ENCODE measurements at places on chromosomes 3 and 15.

DNA sequence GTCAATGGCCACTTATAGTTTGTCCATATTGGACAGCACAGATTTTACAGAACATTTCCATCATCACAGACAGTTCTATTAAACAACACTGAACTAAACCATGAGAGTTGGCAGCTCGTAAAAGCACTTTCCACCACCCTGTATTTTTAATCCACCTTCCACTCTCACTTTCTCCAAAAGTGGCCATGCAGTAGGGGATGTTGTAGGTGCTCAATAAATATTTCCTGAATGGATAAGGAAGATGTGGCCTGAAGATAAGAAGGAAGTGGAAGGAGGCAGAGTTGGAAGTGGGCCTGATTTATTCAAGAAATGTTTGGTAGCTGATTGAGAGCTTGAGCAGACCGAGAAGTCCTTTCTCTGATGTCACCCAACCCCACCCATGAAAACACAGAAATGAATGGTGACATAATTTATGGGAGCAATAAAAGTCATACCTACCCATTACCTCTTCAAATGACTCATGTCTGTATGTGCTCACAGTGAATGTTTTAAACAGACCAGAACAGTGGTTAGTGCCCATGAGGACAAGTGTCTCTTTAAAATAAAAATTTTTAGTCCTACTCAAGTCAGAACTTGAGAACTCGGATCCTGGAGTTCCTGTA, 39.6 kb upstream of the CTNNB1 start:
- no peak for DNase-seq

DNA sequence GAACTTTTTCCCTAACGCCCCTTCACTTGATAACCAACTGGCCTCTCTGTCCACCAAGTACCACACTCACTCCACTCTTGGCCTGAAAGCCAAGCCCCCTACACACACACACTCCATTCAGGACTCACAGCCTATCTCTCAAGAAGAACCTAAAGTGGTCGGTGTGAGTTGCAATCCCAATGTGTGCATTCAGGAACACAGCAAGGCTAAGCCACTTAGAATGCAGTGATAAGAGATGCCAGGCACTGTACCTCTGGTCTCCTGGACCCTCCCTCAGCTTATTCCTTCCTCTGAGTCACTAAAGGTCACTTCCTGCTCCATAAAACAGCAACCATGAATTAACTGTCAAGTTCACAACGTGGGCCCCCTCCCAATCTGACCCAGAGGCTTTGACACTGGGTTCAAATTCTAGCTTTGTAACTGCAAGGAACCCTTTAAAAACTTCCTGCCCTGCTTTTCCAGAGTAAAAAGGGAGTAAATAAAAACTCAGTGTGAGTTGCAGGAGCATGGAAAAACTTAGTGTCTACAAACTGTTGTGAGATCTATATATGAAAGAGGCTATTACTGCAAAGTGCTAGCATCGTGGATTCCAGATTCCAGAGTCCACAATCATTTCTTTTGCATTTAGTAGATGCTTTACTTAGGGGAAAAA, 17.6 kb upstream of the KCNMB3 start:
- no peak for DNase-seq

- no peak for DNase-seq
Measured at GRCh38 chr3:167684388-167684993, 30.7 kb upstream of the WDR49 start.

GRCh38 chr3:5357089-5357488, 169.6 kb downstream of the EDEM1 start:
- DNase-seq = no peak

GRCh38 chr3:178520451-178520850, 15.8 kb upstream of the KCNMB2 start:
- no peak for DNase-seq

DNA sequence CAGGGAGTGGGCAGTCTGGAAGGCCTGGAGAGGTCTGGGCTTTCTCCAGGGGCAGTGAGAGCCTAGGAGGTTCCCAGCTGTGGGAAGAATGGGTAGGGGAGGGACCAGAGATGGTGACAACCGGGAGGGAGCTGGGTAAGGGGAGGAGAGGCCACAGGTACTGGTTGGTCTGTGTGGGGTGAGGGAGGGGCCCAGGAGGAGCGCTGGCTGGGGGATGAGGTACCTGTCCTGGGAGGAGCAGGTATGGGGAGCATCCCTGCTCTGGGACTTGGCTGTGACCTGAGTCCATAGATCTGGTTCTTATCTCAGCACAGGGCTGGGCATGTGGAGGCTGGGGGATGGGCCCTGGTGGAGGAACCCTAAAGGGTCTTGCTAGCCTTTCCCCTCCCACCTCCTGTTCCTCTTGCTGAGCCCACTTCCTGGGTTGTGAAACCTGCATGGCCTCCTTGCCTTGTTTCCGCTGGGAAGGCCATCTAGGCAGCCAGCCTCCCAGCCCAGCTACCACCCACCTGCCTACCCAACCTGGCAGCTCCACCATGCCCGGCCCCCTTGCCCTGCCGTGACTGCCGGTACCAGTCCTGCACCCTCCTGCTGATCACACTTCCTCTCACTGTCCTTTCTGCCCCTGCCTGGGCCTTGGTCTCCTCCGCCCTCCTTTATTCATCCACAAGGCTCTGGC, 11.0 kb downstream of the PRKCD start:
- DNase-seq = no peak

DNA sequence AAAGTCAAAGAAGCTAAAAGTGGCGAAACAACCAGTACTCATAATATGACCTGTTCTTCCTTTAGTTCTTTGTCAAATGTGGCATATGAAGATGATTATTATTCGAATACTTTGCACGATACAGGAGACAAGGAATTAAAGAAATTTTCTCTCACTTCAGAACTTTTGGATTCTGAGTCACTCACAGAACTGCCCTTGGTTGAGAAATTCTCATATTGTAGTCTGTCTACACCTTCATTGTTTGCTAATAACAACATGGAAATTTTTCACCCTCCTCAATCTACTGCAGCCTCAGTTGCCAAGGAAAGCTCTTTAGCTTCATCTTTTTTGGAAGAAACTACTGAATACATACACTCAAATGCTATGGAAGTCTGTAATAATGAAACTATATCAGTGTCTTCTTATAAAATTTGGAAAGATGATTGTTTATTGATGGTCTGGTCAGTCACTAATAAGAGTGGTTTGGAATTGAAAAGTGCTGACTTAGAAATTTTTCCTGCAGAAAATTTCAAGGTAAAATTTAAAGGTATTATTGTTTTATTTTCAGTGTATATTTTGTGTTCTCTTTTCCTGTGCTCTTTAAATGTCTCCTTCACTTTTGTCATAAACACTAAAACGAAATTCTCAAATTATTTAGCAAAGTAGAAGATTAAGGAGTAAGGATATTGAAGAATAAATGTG, 89.0 kb downstream of the AP4E1 start:
- DNase-seq = no peak

DNA sequence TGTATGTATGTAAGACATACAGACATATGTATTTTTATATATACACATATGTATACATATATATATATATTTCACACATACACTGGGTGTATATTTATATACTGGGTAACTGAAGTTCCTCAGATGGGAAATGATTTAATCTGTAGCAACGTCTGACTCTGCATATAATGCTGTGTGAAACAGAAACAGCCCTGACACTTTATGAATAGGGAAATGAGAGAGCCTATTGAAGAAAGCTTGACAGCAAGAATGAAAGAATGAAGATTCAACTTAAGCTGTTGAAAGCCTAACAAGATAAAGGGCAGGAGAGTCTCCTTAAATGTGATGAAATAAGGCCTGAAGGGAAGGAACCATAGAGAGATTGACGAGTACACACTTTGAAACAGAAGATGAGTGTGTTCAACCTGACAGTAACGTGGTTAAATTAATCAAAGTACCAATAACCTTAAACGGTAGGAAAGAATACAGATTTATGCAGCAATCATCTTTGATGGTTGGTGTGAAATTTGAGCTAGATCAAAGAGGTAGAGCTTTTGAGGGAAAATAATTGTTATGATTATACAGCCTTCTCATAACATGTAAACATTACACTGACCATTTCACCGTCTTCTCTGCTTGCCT, 169.9 kb downstream of the MECOM start:
- DNase-seq = no peak

DNA sequence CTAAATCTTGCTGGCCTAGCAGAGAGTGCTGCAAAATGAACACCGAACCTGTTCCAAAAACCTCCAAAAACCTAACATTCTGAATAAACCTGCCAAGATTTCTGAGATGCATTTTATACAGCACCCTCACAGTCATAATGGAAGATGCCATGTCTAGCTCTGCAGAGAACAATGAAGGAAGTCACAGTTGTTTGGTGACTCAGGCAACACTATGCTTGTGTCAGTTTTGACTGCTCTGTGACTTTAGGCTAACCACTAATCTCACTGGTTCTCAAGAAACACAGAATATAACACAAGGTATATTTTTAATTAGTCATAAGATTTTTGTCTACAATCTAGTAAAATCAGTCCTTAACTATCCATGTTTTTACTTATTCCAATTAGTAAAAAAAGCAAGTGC, 606.6 kb downstream of the TBL1XR1 start:
- no peak for DNase-seq

DNA sequence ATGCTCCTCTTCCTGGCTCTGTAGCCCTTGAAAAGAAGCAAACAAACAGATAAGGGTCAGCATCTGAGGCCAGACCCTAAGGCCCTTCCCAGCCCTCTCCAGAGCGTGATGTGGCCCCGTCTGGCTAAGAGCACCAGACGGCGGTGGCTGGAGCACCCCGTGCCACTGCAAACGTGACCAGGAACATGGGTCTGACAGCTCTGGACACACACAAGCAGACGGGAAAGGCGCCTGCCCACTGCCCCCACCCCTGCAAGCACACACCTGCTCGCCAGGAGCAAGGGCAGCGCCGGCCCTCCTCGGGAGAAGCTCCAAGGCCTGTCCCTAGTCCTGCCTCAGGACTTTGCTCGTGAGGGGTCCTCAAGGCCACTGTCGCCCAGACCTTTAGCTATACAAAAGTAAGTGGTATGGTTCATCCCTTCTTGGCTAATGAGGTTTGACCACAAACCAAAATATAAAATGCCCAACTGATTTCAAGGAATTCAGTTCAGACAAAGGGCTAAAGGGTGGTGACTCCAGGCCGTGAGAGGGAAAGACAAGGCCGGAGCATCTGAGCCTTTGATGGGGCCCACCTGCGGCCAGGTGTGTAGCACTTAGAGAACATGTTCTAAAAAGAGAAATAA, 90.4 kb downstream of the XXYLT1 start:
- DNase-seq = no peak

DNA sequence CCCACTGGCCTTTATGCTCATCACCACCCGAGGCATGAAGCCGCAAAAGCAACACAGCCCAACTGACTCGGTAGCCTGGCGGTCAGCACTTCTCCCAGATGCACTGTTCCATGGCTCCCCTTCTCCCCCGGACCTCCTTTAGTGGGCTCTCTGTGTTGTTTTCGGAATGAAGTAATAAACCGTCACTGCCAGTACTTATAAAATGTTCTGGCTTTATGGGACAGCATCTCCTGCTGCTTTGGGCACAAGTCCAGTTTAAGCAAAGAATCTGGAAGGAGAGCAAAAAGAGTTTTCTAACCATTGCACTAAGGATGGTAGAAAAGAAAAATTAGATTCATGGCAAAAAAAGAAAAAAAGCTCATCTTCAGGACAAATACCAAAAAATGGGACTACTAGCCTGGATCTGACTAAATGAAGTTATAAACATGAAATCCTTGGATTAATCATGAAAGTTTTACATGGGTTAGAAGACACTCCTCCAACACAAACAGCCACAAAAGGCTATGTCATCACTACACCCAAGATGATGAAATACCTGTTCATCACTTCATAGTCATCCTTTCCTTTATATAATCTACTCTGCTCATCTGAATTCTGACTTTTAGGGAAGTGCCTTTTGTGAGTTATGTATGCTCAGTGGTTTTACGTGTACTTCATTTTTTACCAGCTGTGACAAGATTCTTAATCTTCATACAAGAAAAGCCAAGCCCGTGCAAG, 89.5 kb upstream of the UBE2E2 start:
- no peak for DNase-seq

DNA sequence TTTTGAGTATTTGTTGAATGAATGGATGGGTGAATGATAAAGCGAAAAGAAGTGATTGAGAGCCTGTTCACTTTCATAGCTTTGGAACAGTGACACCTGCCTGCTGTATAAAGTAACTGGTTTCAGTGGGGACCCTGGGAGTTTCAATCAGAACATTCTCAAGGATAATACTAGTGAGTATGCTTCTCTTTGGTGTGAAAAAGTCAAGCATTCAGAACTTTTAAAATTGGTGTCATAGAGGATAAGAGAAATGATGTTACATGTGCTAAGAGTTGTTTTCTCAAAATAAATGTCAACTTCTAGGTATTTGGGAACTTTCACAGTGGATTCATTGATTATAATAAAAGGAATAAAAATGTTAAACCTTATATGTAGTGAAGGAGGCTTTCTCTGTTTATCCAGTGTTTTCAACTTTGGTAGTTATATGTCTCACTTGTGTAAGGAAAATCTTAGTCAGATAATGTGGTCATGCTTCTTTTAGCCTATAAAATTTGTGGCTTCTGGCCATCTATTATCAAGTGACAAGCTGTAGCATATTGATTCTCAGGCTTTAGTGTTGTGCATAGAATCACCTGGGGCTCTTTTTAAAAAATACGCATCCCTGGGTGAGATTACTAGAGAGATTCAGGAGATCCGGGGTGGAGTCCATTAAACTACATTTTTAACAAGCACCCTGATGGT, 11.9 kb downstream of the LRCH3 start:
- DNase-seq = no peak

DNA sequence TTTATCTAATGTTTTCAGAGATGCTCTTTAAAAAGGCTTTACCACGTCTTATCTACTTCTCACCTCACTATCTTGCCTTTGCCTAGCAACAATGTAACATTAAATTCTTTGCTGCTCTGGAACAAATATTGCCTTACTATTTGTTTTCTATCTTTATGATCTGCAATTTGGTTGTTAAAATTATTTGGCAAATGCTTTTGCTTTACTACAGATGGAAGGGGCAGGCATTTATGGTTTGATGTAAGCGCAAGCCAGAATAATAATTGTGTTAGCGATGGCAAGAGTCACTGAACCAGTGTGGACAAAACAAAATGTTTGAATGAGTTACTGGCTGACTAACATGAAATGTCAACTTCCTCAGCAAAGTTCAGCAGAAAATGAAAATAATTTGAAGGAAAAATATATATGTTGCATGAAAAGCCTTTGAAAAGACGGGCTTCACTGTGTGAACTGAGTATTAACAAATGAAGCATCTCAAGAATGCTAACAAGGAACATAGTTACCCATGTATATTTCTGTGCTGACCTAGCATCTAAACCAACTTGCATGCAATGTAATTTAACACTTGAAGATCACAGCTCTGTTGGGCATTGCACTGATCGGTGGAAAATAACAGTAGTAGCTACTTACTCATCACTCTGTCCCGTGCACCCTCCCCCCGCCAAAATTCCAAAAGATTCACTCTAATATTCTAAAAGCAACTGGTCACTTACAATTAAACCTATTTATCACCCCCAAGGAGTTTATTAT, 454.0 kb upstream of the ARHGEF26 start:
- no peak for DNase-seq
